ENCODE measurements at places on chromosomes 1 and 21.

DNA sequence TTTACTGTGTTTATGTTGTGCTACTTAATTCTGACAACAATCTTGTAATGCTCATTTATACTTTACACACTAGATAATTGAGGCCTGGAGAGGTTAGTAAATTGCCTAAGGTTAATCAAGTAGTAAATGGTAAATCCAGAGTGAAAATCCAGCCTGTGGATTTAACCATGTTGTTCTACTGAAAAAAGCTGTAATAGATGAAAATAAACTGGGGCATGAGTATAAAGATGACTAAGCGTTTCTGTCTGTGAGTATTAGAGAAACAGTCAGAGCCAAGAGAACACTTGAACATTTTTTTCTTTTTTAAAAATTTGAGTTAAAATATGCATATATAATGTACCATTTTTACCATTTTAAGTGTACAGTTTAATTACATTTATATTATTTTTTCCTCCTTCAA lies 47.9 kb upstream of the LEPR start:
- DNase-seq, result no peak

GRCh38 chr21:35401476-35401875 lies 352.4 kb upstream of the RUNX1 start:
- DNase-seq, result no peak

- peak; percentile 44 for DNase-seq
Measured at GRCh38 chr1:62744611-62745577, 39.0 kb upstream of the ATG4C start.

GRCh38 chr1:162141281-162142054 lies 72.0 kb downstream of the NOS1AP start:
- no peak for DNase-seq

DNA sequence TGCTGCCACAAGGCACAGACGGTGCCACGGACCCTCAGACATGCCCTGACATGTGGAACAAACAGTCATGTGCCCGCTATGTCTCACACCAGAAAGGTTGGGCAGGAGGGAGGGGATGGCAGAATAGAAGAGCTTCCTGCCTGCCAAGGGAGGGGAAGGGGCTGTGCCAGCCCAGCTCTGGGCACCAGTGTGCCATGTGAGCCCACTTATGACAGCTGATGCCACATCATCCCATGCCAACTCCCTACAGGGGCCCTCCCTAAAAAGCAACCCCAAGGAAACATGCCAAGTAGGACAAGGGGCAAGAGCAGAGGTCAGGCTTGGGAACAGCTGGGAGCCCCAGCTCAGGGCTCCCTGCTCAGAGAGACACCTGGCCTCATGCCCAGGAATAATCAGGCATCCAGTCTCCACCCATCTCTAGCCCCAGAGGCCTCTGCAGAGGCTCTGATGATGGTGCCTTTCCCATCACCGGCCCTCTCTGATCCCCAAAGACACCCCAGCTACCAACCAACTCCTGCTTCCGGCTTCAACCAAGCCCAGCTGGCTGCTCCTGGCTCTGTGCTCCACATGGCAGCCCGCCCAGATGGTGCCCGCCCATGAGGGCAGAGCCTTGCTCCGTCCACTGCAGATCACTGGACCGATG lies 10.3 kb downstream of the ADGRB2 start:
- DNase-seq, result peak; percentile 83

DNA sequence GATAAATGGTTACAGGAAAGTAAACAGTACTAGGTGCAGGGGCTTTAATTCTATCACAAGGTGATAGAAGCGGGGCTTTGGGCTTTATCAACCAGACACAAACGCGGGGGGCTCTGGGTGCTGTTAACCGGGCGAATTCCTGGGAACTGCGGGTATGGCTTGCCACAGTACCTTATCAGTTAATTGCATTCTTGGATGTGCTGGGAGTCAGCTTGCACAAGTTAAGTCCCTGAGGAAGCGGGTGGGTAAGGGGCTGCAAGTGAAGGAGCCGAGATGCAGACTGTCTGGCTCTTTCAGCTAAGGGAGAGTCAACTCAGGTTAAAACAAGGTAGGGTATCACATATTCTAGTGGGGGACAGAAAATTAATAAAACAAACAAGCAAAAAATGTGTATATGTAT lies 661 bp downstream of the GBP4 start:
- DNase-seq, result no peak

GRCh38 chr1:179129702-179130473 lies 48.0 kb downstream of the TOR3A start:
- peak; percentile 24 for DNase-seq

- no peak for DNase-seq
Measured at GRCh38 chr1:198328458-198329032, 171.7 kb downstream of the NEK7 start.

DNA sequence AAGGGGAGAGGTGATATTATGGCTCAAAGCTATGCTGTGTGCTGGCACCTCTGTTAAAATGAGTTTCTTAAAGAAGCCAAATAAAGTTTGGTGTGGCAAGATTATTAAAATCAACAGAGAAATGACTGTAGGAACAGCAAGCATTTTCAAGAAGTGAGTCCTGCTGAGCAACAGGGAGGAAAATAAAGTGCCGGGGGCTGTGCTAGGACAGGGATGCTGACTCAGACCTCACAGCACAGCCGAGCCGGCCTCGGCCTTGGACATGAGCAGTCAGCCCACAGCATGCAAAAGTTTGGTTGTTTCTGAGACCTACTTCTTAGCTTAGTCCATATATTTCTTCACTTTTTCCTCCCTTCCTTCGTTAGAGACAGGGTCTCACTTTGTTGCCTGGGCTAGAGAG lies 19.2 kb downstream of the CNIH3 start:
- no peak for DNase-seq

DNA sequence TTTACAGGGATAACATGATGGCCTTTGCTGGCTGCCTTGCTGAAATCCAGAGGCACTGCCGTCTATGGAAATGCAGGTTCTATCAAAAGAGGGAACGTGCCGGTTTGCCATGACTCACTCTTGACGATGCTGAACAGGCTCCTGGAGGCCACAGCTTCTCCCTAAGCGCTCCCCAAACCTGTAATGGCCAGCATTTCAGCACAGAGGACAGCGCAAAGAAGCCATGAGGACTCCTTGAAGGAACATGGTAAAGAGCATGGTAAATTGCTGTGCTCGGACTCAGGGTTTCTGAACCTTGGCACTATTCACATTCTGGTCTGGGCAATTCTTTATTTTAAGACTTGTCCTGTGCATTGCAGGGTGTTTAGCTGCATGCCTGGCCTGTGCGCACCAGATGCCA lies 217.5 kb downstream of the CAMTA1 start:
- no peak for DNase-seq

- no peak for DNase-seq
Measured at GRCh38 chr1:25644962-25645361, 28.4 kb downstream of the MAN1C1 start.

- DNase-seq, result no peak
Measured at GRCh38 chr1:4301007-4301406, 353.4 kb upstream of the AJAP1 start.

- no peak for DNase-seq
Measured at GRCh38 chr1:38026592-38027200, 14.2 kb downstream of the UTP11 start.

- no peak for DNase-seq
Measured at GRCh38 chr1:202063093-202063492, 52.7 kb downstream of the ELF3 start.

DNA sequence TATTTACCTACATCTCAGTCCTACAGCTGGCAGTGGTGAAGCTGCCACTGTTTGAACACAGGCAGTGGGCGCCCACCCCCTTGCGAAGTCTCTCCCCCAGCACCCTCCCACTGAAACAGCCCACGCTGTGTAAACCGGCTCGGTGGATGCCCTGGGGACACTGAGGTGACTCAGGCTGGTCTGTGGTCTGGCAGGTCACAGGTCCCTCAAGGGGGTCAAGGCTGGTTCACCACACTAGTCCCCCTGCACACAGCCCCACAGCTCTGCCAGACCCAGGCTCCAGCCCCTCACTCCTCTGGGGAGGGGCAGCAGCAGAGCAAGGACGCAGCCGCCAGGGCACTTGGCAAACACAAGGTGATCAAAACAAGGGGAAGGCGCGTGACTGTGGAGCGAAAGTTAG lies 7.6 kb downstream of the CHD5 start:
- no peak for DNase-seq

DNA sequence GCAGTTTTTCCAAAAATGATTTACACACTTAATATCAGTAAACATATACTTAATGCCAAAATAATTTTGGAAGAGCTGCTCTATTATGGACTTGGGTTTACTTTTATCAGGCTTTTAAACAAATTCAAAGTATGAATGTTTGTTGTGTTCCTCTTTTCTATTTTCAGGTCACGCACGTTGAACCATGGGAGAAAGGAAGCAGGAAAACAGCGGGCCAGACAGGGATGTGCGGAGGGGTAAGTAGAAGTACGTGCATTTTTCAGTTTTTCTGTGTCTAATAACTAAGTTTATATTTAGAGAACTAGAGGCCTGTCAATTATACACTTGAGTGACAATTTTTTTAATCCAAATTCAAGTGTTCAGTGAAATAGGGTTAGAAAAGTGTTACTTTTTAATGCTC lies 3.4 kb downstream of the PRPF38B start:
- DNase-seq, result no peak

DNA sequence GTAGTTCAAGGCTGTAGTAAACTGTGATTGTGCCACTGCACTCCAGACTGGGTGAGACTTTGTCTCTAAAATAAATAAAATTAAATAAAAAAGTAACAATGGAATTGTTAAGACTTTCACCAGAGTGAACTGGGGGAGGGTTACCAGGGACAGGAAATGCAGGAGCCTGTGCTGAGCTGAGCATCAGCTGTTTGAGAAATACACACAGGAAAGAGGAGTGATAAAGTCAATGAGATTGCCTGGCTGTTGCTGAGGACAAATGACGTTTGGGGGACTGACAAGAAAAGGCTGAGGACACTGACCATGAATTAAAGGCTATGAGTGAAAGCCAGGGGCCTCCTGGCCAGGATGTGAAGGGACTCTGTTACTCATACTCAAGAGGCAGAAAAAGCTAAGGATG lies 226.3 kb downstream of the SETD4 start:
- DNase-seq, result no peak

- DNase-seq, result no peak
Measured at GRCh38 chr1:225851805-225852204, 30.4 kb downstream of the TMEM63A start.

GRCh38 chr1:82604524-82604923 lies 803.8 kb downstream of the ADGRL2 start:
- no peak for DNase-seq

DNA sequence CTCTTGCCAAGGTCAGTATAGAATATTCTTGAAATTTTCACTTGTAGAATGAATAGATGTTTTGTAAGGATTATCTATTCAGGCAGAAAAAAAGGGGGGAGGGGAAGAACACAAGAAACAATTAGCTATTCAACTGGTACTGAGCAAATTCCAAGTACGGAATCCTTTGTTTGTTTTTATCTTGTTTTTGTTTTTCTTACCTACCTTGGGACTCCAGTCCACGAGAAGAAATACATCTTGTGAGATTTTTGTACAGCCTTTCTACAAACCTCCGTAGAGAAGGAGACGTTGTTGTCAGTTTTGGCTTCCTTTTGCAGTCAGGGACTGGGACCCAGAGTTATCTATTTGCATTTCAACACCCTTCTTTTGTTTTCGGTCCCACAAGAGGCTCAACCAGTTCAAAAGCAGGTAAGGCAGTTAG lies 36.0 kb downstream of the ZNF281 start:
- DNase-seq, result no peak

- DNase-seq, result no peak
Measured at GRCh38 chr1:208357644-208358507, 113.7 kb upstream of the PLXNA2 start.

DNA sequence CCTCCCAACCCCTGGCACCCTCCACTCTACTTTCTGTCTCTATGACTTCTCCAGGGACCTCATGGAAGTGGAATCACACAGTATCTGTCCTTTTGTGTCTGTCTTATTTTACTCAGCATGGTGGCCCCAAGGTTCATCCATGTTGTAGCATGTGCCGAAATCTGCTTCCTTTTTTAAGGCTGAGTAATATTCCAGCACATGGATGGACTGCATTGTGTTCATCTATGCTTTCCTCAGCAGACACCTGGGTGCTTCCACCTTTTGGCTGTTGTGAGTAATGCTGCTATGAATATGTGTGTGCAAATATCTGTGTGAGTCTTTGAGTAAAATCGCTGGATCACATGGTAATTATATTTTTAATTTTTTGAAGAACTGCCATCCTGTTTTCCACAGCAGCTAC lies 1.6 kb upstream of the PFKL start:
- no peak for DNase-seq

DNA sequence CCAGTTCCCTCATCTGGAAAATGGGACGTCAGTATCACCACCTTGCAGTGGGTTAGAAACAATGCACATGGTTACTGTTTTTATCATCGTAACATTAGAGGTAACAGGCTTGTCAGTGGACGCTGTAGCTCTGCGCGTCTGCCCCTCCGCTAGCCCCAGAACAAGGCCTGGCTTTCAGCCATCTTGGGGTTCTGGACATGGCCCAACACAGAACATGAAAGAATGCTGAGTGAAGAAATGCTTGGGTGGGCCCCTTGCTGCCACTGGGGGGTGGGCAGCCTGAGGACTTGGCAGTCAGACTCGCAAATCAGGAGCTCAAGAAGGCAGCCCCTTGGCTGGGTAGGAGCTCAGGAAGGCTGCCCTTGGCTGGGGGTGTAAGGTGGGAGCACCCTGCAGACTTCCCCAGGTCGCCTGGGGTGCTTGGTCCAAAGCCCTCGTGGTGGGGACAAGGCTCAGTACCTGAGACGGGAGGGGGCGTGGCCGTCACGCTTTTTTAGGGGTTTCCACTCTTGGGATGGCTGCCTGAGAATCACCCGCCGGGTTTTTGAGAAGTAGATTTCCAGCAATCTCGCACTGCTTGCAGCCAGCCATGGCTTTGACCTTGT lies 51.7 kb downstream of the SLC37A1 start:
- no peak for DNase-seq

DNA sequence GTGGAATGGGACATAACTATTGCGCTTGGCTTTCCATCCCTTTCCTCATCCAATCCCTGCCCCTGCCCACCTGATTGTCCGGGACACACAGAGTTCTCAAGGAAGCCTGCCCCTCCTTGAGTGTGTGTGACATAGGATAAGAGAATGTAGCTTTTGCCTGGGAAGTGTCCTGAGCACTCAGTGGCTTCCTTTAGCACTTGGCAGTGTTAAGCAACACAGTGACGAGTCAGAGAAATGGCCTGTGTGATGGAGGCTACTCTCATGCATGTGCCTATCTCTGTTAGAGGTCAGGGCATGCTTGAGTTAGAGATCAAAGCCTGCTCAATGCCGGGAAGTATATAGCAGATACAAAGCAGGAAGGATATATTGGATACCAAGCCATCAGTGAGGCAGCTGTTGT lies 289.5 kb downstream of the SIPA1L2 start:
- no peak for DNase-seq

GRCh38 chr1:224670506-224670905 lies 54.4 kb downstream of the CNIH3 start:
- DNase-seq, result no peak

DNA sequence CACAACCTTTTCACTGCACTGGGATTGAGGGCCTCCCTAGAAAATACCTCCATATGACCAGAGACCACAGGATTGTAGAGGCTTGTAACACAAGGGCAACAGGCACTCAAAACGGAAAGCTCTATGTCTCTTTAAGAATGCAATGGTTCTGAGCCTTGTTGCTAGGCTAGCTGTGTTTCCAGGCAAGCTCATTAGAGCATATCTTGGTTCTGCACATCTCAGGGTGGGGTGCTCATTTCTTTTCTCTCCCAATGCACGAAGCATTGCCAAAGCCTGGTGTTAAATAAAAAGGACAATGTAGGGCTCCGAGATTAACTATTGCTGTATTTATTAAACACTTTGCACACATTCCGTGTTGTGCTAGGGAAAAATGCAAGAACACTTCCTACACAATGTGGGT lies 315.9 kb downstream of the PRDM2 start:
- peak; percentile 24 for DNase-seq

- DNase-seq, result no peak
Measured at GRCh38 chr1:36803868-36804570, 230.3 kb downstream of the GRIK3 start.
